ENCODE measurements at places on chromosomes 7 and 10. TPM values are rescaled to one million over a fixed set of nuclear protein-coding genes. Genes with fewer than 3 reads are reported as not detected.
A peak's percentile ranks its signal among the peaks of the same experiment; 100 is the strongest.

The GIMAP2 gene
- total RNA-seq: 4.7 TPM

The CALN1 gene
- not detected for total RNA-seq

The ANKRD22 gene
- 20.6 TPM for total RNA-seq

DNA sequence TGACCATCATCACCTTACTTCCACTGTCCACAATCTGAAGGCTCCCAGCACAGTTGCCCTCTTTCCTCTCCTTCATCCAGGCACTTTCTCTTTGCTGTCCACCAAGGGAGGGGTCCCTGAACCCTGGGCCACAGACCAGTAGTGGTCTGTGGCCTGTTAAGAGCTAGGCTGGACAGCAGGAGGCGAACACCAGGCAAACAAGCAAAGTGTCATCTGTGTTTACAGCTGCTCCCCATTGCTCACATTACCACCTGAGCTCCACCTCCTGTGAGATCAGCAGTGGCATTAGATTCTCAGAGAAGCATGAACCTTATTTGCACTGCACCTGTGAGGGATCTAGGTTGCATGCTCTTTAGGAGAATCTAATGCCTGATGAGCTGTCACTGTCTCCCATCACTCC lies 27.7 kb downstream of the FZD1 start:
- DNase-seq: no peak
- H3K4me1 ChIP-seq: peaks cover 26% of the 10 kb centered on the region
- H3K27ac ChIP-seq: no peak overlapping the region
- no peaks in the 10 kb centered on the region for H3K27me3 ChIP-seq
- no peaks in the 10 kb centered on the region for H3K36me3 ChIP-seq
- H3K4me3 ChIP-seq: no peak overlapping the region

DNA sequence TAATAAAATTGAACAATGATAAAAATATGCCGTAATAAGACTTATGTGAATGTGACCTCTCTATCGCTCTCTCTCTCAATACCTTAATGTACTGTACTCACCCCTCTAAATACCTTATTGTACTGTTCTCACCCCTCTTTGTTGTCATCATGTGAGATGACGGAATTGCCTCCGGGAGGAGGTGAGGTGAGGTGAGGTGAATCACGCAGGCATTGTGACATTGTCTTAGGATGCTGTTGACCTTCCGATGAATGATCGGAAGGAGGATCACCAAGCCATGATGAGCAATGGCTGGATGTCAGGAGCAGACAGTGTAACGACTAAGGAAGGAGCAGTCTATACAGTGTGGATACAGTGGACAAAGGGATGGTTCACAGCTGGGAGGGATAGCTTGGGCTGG lies 87.4 kb upstream of the FAM20C start:
- H3K4me1 ChIP-seq: peaks cover 8% of the 10 kb centered on the region
- peaks cover 5% of the 10 kb centered on the region for H3K36me3 ChIP-seq
- H3K27ac ChIP-seq: no peak overlapping the region
- peaks cover 52% of the 10 kb centered on the region for H3K27me3 ChIP-seq

DNA sequence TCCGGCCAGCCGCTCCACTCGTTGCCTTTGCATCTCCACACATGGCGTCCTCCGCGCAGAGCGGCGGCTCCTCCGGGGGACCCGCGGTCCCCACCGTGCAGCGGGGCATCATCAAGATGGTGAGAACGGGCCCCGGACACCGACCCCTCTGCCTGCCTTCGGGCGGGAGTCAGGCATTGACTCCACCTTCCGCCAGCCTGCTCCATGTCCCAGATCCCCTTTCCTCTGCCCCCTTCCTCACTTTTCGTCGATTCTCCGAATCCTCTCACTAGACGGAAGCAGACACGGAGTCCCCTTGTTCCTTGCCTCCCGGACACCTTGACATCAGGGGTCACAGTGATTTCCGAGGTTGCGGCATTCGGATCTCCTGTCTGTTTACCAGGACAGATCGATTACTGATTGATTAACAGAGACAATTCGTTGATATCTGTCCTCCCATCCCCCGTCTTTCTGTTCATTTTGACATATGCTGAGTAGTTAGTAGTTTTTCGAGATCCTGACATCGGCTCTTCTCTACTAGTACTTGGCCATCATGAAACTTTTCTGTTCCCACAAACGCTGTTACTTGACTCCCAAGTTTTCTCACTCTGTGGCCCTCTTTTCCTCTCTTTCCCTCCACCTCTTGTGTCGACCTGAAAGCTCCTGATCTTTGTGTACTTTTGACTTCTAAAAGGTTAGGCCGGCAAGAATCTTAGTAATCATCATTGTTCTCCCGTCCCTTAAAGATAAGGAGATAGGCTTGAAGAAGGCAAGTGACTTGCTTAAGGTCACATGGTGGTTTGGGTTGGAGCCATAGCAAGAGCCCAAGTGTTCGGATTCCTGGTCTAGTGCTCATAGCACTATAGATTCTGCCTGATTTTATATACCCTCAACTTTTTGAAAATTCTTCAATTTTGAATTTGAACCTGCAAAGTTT lies 597 bp downstream of the SND1 start:
- peak overlapping the region; percentile 97 for H3K27ac ChIP-seq
- H3K4me3 ChIP-seq: no peak overlapping the region
- no peaks in the 10 kb centered on the region for H3K27me3 ChIP-seq
- DNase-seq: no peak
- peaks cover 26% of the 10 kb centered on the region for H3K4me1 ChIP-seq
- peaks cover 44% of the 10 kb centered on the region for H3K36me3 ChIP-seq

- H3K27me3 ChIP-seq: peaks cover 13% of the 10 kb centered on the region
- H3K4me1 ChIP-seq: no peaks in the 10 kb centered on the region
- DNase-seq: no peak
- H3K36me3 ChIP-seq: no peaks in the 10 kb centered on the region
Observed at GRCh38 chr10:46092524-46093081, 46.5 kb upstream of the MSMB start.

DNA sequence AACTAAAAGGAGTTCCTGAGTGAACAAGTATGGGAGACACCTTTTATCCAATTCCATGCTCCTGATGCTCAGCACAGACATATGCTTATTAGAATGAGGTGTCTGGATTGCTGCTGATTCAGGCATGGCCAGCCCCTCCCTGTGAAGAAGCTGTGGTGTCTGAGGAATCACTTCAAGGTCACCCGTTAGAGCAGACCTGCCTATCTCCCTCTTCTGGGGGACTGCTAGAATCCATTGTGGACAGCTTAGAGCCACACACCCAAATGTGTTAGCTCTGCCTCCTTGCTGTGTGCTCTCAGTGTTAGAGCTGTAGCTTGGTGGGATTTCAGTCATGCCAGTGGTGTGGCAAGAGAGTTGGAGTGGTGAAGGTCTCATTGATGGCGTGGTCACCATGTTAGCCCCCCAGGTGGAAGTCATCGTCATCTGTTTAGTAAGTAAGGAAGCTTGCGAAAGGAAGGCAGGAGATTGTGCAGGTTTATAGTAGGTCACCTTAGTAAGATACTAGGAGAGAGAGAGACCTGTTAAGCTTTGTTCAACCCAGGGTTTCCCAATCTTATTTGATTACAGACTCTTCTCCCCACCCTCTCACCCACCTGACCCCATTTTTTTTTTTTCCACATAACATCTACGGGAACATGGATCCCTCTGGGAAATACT lies 12.8 kb downstream of the PRXL2A start:
- H3K4me3 ChIP-seq: no peak overlapping the region
- H3K4me1 ChIP-seq: peaks cover 5% of the 10 kb centered on the region
- H3K36me3 ChIP-seq: no peaks in the 10 kb centered on the region
- no peak overlapping the region for H3K27ac ChIP-seq

- peaks cover 57% of the 10 kb centered on the region for H3K4me1 ChIP-seq
- peak overlapping the region; percentile 11 for H3K4me3 ChIP-seq
- peaks cover 6% of the 10 kb centered on the region for H3K36me3 ChIP-seq
- peak overlapping the region; percentile 9 for H3K27ac ChIP-seq
Observed at GRCh38 chr10:73588656-73589055, 2.5 kb downstream of the USP54 start.

- peaks cover 41% of the 10 kb centered on the region for H3K27me3 ChIP-seq
- no peak overlapping the region for H3K4me3 ChIP-seq
- no peak overlapping the region for H3K27ac ChIP-seq
- no peaks in the 10 kb centered on the region for H3K4me1 ChIP-seq
- no peaks in the 10 kb centered on the region for H3K36me3 ChIP-seq
- no peak for DNase-seq
Observed at GRCh38 chr7:25303281-25304181, 75.2 kb upstream of the NPVF start.

GRCh38 chr7:6496842-6497636 lies 49.3 kb upstream of the DAGLB start:
- H3K4me1 ChIP-seq: no peaks in the 10 kb centered on the region
- DNase-seq: no peak
- no peak overlapping the region for H3K27ac ChIP-seq
- no peak overlapping the region for H3K4me3 ChIP-seq
- no peaks in the 10 kb centered on the region for H3K36me3 ChIP-seq

DNA sequence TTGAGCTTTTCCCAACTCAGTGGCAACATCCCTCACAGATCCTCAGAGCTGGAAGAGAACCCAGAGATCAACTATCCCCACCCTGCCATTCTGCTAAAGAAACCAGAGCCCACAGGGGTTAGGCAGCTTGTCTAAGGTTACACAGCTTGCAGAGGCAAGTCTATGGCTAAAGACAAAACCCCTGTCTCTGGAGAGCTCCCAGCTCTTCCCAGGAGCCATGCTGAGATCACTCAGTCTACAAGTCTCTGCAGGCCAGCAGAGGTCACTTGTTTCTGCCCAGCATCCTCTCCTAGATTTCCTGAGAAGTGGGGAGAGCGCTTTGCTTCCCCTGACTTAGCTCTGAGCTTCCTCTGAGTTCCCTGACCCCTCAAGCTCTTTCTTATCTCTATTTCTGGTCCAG lies 28.5 kb upstream of the LOXL4 start:
- no peak overlapping the region for H3K4me3 ChIP-seq
- peaks cover 16% of the 10 kb centered on the region for H3K4me1 ChIP-seq
- H3K27ac ChIP-seq: no peak overlapping the region
- H3K36me3 ChIP-seq: no peaks in the 10 kb centered on the region
- H3K27me3 ChIP-seq: peaks cover 24% of the 10 kb centered on the region

DNA sequence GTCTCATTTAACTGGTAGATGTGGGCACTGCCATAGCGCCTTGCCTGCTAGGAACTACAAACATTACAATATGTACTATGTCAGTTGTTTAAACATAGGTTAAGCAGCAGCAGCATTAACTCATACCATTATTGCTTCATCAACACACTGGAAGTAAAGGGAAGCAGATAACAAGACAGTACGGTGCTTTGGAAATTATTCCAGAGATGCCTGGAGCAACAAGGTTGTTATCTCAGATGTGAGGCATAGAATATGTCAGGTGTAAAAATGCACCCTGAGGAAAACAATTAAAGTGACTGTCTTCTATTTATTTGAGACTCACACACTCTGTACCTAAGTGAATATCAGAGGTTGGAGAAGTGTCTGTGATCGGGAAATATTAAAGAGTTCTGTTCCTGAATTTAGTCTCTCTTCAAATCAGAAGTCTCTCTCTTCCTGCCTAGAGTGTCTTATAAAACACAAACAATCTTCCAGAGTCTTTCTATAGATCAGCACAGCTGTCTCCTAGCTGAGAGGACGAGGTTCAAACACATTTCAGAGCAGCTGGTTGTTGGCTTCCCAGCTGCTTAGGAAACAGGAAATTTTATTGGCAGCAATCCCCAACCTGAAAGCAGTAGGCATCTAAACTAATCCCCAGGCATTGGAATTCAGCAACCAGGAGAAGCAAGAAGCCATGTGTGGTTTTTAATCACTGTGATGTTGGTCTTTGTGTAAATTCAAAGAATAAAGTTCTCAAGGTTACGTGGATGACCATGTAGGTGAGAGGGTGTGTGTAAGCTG lies 994.4 kb upstream of the LRRTM3 start:
- no peaks in the 10 kb centered on the region for H3K4me1 ChIP-seq
- no peak overlapping the region for H3K4me3 ChIP-seq
- no peaks in the 10 kb centered on the region for H3K27me3 ChIP-seq
- DNase-seq: no peak
- H3K36me3 ChIP-seq: no peaks in the 10 kb centered on the region

GRCh38 chr7:23298141-23298881 lies 828 bp upstream of the MALSU1 start:
- peak; percentile 57 for DNase-seq
- peaks cover 66% of the 10 kb centered on the region for H3K4me1 ChIP-seq
- H3K27me3 ChIP-seq: no peaks in the 10 kb centered on the region
- H3K36me3 ChIP-seq: peaks cover 51% of the 10 kb centered on the region
- H3K27ac ChIP-seq: peak overlapping the region; percentile 84

- H3K27me3 ChIP-seq: peaks cover 79% of the 10 kb centered on the region
- no peaks in the 10 kb centered on the region for H3K36me3 ChIP-seq
- no peak overlapping the region for H3K27ac ChIP-seq
- H3K4me1 ChIP-seq: no peaks in the 10 kb centered on the region
Observed at GRCh38 chr7:55286666-55287065, 78.5 kb upstream of the LANCL2 start.

GRCh38 chr10:98910048-98910447 lies 325.6 kb downstream of the HPSE2 start:
- peaks cover 16% of the 10 kb centered on the region for H3K27me3 ChIP-seq
- no peak overlapping the region for H3K27ac ChIP-seq
- DNase-seq: no peak

DNA sequence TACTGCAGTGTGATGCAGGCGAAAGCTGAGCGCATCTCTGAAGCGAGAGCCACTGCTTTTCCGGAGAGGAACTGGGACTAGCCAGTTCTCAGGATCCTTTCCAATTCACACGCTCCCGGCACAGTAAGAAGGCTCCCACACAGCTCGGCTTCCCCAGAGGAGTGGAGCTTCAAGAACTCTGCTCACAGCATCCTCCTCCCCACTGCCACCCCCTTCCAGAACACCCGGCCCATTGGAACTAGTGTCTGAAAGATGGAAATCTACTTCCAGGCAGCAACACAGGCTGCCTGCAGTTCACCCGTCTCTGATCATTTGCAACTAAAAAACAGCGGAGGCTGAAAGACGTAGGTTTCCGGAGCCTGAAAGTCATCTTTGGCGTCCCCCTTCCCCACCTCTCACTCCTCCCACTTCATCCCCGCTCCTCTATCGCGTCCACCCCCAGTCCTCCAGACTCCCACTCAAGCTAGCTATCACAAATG lies at the start of gene DGKB:
Gene DGKB (minus strand): TSS at position 163 of the 479 bp plus-strand sequence.
- no peak within 1 kb of the TSS for H3K27ac ChIP-seq
- H3K27me3 ChIP-seq: no peaks in the 10 kb centered on the region
- DNase-seq: no peak
- H3K4me3 ChIP-seq: no peak within 1 kb of the TSS
- H3K4me1 ChIP-seq: no peaks in the 10 kb centered on the region

GRCh38 chr7:21587139-21587784 lies 44.4 kb downstream of the DNAH11 start:
- no peaks in the 10 kb centered on the region for H3K36me3 ChIP-seq
- H3K27ac ChIP-seq: no peak overlapping the region
- no peak for DNase-seq
- no peaks in the 10 kb centered on the region for H3K4me1 ChIP-seq

- H3K4me1 ChIP-seq: no peaks in the 10 kb centered on the region
- no peak overlapping the region for H3K4me3 ChIP-seq
- no peak for DNase-seq
- no peaks in the 10 kb centered on the region for H3K27me3 ChIP-seq
Observed at GRCh38 chr7:84735677-84736076, 451.2 kb downstream of the SEMA3D start.

- H3K4me1 ChIP-seq: peaks cover 24% of the 10 kb centered on the region
- H3K27me3 ChIP-seq: no peaks in the 10 kb centered on the region
- DNase-seq: no peak
- no peak overlapping the region for H3K4me3 ChIP-seq
- peaks cover 5% of the 10 kb centered on the region for H3K36me3 ChIP-seq
- no peak overlapping the region for H3K27ac ChIP-seq
Observed at GRCh38 chr10:4652111-4653010, 173.6 kb upstream of the AKR1E2 start.
